ENCODE measurements at places on chromosomes 16 and 17.

DNA sequence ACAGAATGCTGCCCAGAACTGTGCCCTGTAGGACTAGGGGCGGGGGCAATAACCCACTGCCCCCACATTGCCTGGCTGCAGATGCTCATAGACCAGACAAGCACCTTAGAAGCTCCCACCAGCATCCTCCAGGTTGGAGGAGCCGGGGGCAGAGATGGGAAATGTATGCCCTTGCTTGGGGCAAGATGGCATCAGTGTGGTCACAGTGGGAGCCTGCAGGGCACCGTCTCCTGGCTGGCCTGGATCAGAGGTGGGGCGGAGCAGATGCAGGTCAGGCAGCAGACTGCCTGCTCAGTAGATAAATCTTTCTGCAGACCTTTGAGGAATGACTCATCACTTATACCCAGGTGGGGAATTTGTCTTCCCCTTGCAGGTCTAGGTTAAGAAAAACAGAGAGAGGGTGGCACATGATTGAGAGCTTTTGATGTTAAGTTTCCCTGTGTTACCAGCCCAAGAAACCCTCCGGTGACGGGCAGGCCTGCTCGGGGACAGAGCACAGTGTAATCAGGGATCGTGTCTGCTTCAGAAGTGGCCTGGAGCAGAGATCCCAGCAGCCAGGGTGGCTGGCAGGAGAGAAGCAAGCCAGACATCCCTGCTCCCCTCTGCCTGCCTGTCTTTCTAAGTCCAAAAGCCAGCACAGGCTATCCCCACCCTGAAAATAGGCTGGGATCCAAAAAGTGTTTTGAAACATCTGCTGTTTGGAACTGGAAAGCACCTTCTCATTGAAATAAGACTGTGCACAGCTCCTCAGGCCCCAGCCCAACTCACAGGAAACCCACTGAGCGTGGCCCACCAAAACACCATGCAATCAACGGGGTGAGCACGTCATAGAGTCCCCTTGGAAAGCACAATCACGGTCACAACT, 50.7 kb upstream of the RPL38 start:
- no peak for DNase-seq

GRCh38 chr16:31081428-31082351, 7.1 kb downstream of the PRSS53 start:
- DNase-seq, result no peak

DNA sequence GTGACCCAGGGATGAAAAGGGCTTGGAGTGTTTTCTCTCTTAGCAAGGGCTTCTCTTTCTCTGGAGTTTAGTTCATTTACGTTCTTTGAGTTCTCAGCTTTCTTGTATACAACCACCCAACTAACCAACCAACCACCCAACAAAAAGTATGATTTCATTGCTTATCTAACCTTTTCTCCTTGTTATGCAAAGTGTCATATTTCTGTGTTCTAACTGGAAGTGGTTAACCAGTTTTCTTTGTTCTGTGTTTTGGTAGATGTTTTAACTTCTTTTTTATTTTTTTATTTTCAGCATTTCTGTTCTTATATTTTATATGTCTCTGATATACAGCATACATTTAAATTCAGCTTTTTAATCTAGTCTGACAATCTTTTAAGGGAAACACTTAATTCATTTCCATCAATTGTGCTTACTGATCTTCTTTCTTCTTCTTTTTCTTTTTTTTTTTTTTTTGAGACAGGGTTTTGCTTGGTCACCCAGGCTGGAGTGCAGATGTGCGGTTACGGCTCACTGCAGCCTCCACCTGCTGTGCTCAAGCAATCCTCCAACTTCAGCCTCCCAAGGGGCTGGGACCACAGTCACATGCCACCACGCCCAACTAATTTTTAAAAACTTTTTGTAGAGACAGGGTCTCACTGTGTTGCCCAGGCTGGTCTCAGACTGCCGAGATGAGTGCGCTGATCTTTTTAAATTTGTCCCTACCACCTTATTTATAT, 29.6 kb downstream of the NLK start:
- DNase-seq, result no peak

DNA sequence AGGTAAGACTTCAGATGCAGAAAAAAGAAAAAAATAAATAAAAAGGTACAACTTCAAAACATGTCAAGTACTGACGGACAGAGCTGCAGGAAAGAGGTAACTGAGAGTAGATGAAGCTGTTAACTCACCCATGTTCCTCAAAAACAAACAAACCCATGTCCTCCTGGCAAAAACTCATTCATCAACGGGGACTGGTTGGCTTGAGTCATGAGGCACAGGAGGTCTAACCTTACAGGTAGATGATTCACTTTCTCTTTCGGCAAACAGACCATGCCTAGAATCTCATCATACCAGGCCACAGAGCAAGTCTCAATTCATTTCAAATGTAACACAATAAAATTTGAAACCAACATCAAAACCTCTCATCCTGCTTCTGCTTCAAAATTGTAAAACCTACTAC, 12.3 kb upstream of the FASN start:
- DNase-seq, result peak; percentile 46

GRCh38 chr17:50278526-50279180, 4.4 kb downstream of the TMEM92 start:
- no peak for DNase-seq

- DNase-seq, result no peak
Measured at GRCh38 chr17:29614349-29615047, 8.2 kb downstream of the CORO6 start.

DNA sequence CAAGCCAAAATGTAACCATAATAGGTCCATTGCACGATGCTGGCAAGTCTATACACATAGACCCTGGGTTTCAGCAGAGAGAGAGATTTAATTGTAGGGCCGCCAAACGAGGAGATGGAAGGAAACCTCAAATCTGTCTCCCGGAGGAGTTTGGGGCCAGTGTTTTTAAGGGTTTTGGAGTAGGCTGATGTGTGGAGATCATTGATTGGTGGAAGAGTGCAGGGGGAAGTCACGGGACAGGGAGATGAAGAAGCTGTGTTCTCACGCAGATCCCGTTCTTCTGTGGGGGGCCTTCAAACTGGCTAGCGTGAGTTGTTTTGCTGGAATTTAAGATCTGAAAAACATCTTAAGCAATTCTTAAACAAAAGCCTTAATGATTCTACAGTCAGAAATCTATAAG, 84.8 kb downstream of the KATNIP start:
- no peak for DNase-seq

GRCh38 chr17:15929941-15930340, 15.0 kb upstream of the ADORA2B start:
- no peak for DNase-seq

GRCh38 chr16:19354371-19354770, 63.3 kb upstream of the TMC5 start:
- DNase-seq, result peak; percentile 5

- DNase-seq, result no peak
Measured at GRCh38 chr17:49390548-49391324, 23.9 kb downstream of the PHB1 start.

DNA sequence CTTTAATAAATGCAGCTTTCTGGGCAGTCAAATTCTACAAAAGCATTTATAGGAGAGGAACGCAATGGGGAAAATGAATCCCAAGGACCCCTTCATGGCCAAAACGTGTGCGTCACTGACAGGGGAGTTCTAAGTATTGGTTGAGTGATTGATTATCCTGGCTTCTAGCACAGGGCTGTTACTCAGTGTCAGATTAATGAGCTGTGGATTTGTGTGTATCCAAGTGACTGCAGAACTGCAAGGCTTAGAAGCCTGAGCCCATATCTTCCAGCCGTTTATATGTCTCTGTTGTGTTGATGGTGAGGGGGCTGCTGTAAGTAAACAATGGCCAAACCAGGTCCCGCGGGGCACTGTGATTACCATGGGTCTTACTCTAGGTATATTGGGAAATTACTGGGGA, 129.4 kb downstream of the SHISA9 start:
- DNase-seq, result no peak

- no peak for DNase-seq
Measured at GRCh38 chr17:82407255-82407654, 10.9 kb upstream of the HEXD start.

DNA sequence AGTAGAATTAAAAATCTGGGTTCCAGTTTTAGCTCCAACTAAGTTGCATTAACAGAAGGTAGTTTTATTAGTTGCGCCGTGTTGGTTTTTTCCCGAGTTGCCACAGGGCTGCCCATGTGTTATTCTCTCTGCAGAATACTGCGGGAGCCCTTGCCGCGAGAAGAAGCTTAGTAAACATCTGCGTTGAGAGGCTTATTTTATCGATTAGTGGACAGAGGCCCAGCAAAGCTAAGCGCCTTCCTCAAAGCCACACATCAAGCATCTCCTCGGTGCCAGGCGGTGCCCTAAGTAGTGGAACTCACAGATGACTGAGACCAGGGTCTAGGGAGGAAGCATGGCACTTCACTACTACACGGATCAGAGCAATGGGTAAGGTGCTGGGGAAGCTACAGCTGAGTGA, 212.3 kb upstream of the IRX5 start:
- no peak for DNase-seq

- DNase-seq, result no peak
Measured at GRCh38 chr17:79776376-79777119, 1.4 kb upstream of the CBX2 start.

GRCh38 chr17:21297026-21297520, 12.6 kb downstream of the MAP2K3 start:
- no peak for DNase-seq

- no peak for DNase-seq
Measured at GRCh38 chr17:16820979-16821543, 131.0 kb downstream of the CCDC144A start.

DNA sequence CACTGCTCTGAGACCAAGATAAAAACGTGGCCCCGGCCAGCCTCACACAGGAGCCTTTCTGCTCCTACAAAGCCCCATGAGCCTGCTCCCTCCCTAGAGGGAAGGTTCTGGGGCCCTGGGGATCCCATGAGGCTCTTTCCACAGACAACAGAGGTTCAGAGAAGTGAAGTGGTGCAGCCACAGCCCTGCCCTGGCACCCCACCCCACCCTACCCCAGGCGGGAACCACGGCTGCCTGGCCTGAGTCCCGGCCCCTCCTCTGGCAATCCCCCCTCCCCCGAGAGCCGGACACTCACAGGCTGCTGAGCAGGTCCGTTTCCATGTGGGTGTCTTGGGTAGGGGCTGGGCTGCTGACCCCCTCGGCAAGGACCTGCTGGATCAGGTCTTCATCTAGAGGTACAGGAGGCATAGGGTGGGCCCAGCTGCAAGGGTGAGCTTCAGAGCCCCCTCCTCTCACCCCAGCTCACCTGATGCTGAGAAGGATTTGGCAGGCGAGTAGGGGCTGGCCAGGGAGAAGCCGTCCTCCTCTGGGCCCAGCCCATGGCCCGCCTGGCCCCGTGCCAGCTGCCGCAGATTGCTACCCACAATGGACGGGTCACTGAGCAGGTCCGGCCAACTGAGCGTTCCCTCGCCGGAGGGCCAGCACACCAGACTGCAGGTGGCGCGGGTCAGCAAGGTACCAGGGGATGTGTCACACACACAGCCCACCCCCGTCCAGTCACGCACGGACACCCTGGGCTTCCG, 38.7 kb downstream of the PKD1 start:
- DNase-seq, result no peak

- DNase-seq, result no peak
Measured at GRCh38 chr17:69960755-69961154, 114.3 kb upstream of the KCNJ16 start.

DNA sequence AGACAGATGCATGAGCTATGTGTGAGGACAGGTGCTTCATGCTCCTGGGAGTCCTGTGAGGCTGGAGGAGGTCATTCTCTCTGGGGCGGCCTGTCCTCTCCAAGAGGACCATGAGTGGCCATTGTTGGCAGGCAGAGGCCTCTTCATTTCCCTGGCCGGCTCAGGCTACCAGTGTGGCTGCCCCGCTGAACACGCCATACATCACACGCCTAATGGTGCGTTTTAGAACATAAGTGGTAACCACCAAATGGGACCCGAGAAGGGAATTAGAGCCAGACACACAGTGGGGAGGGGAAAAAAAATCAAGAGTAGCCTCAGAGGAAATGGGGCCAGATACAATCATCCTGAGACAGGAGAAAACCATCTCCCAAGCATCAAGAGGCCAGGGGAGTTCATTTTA, 140.0 kb downstream of the SPACA3 start:
- DNase-seq, result no peak

DNA sequence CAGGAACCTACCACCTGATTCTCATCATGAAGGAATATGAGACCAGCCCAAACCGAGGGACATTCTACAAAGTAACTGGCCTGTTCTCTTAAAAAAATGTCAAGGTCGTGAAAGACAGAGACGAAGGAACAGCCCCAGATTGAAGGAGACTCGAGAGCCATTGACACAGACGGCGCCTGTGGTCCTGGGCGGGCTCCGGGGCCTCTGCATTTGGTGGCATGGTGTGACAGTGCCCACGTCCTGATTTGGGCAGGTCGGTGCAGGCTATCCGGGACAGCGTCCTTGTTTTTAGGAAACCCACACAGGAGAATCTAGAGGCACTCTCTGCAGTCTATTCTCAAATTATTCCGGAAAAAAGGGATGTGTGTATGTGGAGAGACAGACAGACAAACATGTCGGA, 64.1 kb downstream of the ADCY9 start:
- DNase-seq, result no peak

- DNase-seq, result no peak
Measured at GRCh38 chr16:12553191-12553590, 250.5 kb downstream of the CPPED1 start.

DNA sequence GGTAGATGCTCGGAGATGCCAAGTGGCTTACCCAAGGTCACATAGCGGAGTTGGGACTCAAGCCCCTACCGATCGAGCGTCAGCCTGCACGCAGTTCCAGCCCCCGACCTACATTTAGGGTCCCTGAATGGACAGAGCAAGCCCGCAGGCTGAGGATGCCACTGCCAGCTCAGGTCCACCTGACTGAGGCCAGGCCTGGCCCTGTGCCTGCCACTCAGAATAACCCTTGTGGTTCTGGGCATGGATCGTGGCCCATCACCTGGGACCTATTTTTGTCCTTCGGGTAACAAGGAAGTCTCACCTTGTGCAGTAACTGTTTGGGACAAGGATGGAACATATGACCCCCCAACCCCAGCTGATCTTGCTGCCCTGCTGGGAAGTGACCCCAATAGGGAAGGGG, 17.1 kb downstream of the CDH16 start:
- no peak for DNase-seq

GRCh38 chr16:67248073-67248400, 742 bp upstream of the SLC9A5 start:
- DNase-seq, result no peak

- DNase-seq, result no peak
Measured at GRCh38 chr16:68069511-68070248, 15.5 kb upstream of the NFATC3 start.

Measured in urinary bladder (tissue), 4 donors.